Stimulated activated CD8-positive, alpha-beta memory T cell treated with anti-CD3 and anti-CD28 coated beads, Interleukin-12 subunit alpha, Interleukin-12 subunit beta, amount 100 ng/mL, for 4 hours (primary cell): ENCODE measurements at places on chromosomes 13 and 19.

GRCh38 chr13:20901668-20902437 lies 693 bp downstream of the XPO4 start:
- DNase-seq = no peak

DNA sequence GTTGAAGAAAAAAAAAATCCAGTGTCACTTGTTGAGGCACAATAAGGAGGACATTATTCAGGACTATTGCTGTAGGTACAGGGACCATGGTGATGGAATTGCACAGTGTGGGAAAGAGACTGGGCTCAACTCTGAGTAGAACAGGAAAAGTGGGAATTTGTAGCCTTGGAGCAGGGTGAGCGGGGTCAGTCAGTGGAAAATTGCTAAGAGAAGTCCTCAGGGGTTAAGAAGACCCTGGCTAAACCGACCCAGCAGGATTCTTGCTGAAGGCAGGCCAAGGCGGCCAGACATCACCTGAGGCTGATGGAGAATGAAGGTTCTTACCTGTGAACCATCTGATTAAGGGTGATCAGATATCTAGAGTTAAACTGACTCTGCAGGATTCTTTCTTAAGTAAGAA lies 12.5 kb downstream of the LAIR2 start:
- DNase-seq = no peak

DNA sequence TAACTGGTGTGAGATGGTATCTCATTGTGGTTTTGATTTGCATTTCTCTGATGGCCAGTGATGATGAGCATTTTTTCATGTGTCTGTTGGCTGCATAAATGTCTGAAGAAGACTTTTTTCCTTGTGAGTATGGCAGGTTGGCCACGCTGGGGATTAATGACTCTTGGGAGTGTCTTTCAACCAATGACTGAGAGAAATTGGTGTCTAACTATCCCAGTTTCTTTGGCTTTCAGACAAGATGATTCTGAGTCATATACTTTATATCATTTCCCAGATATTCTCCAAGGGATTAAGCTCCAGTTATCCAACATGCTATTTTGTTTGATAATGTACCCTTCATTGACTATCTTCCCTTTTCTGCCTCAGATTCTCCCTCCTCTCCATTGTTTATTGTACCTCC lies 35.5 kb upstream of the CSNK1A1L start:
- DNase-seq = no peak

DNA sequence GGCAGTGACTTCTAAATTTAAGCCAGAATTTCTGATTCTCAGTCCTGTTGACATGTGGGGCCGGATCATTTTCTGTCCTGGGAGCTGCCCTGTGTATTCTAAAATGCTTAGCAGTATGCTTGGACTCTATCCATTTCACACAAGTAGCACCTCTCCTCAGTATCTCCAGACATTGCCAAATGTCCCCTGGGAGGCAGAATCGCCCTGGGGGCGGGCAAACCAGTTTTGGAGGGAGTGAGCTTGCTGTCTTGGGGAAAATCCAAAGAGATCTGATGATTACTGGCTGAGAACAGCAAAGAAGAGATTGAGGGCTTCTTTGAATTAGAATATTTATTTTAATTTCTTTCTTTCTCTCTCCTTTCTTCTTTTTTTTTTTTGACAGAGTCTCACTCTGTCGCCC lies 16.4 kb downstream of the VAV1 start:
- no peak for DNase-seq

DNA sequence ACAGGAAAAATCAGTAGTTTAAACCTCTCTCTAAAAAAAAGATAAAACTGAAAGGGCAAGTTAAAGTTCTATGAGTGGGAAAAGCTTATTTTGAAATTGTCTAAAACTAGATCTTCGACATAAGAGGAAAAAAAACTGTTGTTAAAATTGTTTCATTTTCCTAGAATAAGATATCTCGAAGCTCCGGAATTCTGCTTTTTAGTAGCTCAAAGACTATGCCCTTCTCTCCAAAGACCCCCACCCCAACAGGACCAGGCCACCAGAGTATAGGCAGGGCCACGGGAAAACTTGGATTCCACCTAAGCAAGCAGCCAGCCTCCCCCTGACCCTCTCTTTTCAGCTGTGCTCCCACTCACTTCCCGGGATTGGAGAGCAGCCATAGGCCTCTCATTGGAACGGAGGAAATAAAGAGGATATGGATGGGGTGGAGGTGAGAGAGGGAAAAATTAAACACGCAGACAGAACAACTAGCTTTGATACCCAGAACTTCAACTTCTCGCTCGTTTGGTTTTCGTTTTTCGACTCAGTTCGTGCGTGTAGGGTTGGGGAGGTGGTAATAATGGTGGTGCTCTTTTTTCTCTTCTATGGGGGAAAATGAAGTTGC lies 3.0 kb downstream of the POU4F1 start:
- DNase-seq = no peak

DNA sequence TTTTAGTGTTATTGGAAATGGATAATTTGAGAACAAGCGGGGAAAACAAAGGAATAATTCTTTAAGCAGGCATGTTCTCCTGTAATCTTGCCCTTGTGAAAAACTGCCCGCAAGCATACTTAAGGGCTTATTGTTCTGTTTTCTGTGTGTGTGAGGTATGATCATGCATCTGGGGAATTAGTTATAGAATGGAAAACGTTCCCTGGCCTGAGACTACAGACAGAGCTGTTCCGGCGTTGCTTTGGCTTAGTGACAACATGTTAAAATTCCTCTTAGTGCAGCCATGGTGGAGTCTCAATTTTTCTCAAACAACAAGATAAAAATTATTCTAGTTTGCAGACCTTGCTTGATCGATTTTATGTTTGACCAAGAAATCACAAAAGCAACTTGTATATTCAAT lies 560.2 kb upstream of the SPRY2 start:
- no peak for DNase-seq

- DNase-seq = no peak
Observed at GRCh38 chr13:98910501-98910951, 67.3 kb downstream of the DOCK9 start.

GRCh38 chr13:79667771-79668170 lies 186.8 kb downstream of the NDFIP2 start:
- DNase-seq = no peak

GRCh38 chr13:51826606-51827005 lies 18.4 kb downstream of the TMEM272 start:
- DNase-seq = no peak

DNA sequence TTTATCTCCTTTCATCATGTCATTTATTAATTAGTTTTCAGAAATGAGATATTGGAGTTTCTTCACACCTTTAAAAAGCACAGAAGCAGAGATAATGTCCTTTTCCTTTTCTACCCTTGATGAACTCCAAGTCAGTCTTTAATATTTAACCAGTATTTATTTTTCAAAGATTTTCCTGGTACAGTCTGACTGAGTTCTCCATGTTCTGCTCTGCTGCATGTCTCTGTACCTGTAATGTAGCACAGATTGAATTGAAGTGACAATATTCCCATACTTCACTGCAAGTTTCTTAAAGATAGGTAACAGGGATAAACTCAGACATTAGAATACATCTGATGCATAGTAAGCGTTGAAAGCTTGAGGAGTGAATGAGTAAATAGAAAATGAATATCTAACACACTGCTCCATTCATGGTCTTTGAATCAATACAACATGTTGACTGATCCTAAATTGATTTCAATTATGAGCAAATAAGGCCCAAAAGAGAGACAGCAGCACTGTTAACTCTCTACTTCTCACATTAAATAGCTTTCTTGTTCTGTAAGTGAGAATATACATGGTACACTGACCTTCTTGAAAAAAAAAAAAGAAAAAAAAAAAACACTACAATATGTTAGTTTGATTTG lies 1323.6 kb upstream of the PRR20A start:
- no peak for DNase-seq

GRCh38 chr19:56110515-56111448 lies 10.3 kb downstream of the ZNF787 start:
- DNase-seq = no peak

DNA sequence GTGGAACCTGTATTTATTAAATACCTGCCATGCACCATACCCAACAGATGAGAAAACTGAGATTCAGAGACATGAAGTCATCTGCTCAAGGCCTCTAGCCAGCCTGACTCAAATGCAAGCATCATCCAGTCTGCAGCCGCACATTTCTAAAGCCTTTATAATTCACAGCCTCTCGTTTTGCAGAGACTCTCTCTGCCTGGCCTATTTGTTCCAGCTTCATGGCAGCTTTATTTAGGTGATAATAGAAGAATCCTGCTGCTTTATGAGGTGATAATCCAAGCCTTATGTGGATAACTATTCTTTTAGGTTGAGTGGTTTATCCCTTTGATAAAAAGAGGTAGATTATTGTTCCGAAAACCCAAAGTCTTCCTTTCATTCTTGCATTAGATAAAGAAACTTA lies 58.4 kb downstream of the OXGR1 start:
- no peak for DNase-seq

DNA sequence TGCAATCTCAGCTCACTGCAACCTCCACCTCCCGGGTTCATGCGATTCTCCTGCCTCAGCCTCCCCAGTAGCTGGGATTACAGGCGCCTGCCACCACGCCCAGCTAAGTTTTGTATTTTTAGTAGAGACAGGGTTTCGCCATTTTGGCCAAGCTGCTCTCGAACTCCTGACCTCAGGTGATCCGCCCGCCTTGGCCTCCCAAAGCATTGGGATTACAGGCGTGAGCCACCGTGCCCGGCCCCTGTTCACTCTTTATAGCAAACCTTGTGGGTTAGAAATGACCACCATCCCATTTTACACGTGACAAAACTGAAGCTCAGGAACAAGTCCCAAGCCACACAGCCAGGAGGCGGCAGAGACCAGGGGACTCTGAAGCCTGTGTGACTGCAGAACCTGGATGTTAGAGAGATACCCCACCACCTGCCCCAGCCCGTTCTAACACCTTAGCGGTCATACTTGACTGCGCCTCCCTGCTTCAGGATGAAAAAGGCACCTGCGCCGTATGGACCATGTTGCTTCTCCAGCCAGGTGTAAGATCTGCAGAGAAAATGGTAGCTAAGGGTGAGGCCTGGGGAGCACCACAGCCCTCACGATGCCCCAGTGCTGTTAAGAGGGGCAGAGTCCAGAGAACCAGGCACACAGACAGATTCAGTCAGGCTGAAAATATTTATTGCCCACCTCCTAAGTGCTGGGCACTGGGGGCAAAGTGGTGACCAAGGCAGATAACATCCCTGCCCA lies 3.6 kb downstream of the DMAC2 start:
- DNase-seq = no peak

DNA sequence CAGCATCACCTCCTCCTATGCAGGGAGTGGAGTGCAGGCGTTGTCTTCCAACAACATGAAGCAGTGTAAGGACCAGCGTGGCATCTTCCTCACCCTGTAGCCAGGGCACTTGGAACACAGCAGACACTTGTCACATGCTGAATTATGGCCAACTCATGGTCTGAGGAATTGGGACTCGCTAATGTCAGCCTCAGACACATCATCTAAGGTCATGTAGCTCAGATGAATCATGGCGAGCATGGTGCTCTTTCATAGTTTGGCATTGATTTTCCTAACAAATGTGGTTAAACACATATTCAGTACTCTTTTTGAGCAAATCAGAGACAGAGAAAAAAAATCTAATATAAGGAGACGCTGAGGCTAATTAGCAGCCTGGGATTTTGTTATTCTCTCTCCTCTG lies 99.6 kb upstream of the SGCG start:
- DNase-seq = no peak

GRCh38 chr13:110232756-110233155 lies 74.2 kb downstream of the COL4A1 start:
- no peak for DNase-seq

GRCh38 chr13:83350569-83350968 lies 531.7 kb downstream of the SLITRK1 start:
- no peak for DNase-seq

- DNase-seq = no peak
Observed at GRCh38 chr19:7980168-7980567, 25.3 kb downstream of the ELAVL1 start.

DNA sequence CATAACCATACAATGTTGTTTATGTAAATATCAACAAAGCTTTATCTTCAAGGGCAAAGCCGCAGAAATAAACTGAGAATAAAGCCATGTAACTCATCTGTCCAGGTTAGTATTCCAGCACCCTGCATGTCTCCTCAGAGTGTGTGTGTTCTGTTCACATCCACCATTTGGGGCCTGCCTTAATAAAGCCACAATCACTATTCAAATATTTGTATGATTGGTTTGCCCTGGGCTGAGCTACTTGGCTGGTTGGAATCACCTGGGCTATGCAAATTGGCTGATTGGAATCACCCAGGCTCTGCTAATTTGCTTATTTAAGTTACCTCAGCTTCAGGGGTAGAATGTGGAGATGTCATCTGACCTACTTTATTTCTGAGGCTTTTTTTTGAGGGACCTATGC lies 42.4 kb upstream of the ZNF737 start:
- DNase-seq = no peak

GRCh38 chr19:28980236-28980868 lies 232.6 kb downstream of the UQCRFS1 start:
- no peak for DNase-seq

- no peak for DNase-seq
Observed at GRCh38 chr13:113186061-113186900, 22.2 kb downstream of the PCID2 start.

DNA sequence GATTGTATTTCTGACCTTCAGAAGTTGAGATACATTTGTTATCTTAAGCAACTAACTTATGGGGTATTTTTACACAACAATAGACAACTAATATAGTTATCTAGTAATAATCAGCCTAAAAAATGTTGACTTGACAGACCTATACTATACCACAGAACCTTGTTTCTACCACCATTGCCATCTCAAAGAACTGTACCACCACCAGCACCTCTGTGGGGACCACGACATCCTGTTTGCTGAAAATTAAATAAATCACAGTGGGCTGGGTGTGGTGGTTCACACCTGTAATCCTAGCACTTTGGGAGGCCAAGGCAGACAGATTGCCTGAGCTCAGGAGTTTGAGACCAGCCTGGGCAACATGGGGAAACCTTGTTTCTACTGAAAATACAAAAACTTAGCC lies 24.0 kb downstream of the TSKS start:
- DNase-seq = no peak

- no peak for DNase-seq
Observed at GRCh38 chr19:17246681-17247425, 1.1 kb upstream of the NR2F6 start.

GRCh38 chr13:84867246-84867645 lies 932.0 kb downstream of the SLITRK6 start:
- DNase-seq = no peak

- no peak for DNase-seq
Observed at GRCh38 chr13:105033999-105034398, 1501.5 kb downstream of the EFNB2 start.

DNA sequence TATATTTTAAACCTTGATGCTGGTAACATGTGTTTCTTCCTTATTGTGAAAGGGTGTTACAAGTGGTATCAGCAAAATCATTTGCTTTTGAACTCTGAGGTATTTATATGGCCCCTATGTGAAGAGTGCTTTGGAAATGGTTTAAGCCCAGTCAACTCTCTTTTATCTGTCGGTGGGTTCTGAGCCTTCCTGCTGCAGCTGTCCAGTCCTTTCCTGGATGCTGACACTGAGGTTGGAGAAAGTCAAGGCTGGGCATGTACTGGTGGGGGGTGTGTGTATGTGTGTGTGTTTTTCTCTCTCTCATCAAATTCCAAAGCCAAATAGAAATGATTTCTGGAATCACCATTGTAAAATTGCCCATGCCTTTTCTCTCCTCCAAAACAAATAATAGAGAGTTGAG lies 221.2 kb downstream of the LMO7 start:
- DNase-seq = no peak

GRCh38 chr19:39408392-39409207 lies 2.0 kb downstream of the ZFP36 start:
- DNase-seq = no peak

GRCh38 chr19:3547301-3547731 lies 8.3 kb downstream of the TEKTIP1 start:
- DNase-seq = no peak

- DNase-seq = no peak
Observed at GRCh38 chr19:33219261-33219815, 6.3 kb downstream of the SLC7A10 start.

- no peak for DNase-seq
Observed at GRCh38 chr19:28971049-28971448, 241.9 kb downstream of the UQCRFS1 start.
